ENCODE measurements at places on chromosomes 13 and 19. TPM values are rescaled to one million over a fixed set of nuclear protein-coding genes. Genes with fewer than 3 reads are reported as not detected.

DNA sequence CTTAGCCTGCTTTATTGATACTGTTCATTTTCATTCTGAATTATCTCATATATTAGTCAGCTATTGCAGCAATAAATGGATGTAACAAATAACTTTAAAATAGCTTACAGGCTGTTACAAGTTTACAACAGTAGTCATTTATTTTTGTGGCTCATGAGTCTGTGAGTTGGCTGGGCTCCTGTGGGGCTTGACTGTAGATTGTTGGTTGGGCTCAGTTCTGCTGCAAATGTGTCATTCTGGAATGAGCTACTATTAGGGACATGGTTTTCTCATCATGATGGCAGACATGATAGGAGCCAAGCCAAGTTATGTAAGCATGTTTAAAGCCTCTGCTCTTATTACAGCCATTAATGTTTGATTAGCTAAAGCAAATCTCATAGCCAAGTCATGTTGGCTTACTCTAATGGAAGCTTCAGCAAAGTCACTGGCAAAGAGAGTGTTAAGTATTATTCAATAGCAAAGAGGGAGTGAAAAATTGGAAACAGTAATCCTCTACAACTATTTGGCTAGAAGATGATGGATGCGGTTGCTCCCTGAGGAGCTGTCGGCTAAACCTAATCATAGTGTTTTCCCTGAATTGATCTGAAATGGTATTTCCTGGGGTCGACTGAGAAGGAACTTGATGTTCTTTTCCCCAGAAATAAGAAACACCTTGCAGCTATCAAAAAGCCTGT, 391.3 kb downstream of the TDRD3 start:
- no peak for DNase-seq

SIX5 gene
- total RNA-seq = 38.6 TPM

AP3D1 gene
- 142 TPM for total RNA-seq

DNA sequence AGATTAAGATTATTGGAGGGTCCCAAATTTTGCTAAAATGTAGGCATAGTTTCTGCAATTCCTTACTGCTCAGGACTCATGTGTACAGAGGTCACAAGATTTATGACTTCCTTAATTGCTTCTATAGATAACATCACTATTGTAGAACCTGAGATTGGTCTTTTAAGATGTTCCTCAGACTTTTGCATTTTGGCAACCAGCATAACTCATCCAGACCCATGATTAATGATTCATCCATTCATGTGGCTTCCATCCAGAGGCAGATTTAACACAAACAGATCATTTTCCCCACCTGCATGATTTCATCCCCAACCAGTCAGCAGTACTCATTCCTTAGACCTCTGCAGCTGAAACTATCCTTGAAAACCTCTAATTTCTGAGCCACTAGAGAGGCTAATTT, 34.5 kb upstream of the CEACAM8 start:
- DNase-seq = no peak

GRCh38 chr13:72244788-72245187, 377.8 kb upstream of the DACH1 start:
- no peak for DNase-seq

GRCh38 chr19:14218620-14219330, 12.8 kb upstream of the ADGRL1 start:
- DNase-seq = no peak

- no peak for DNase-seq
Measured at GRCh38 chr13:32409561-32410421, 18.1 kb downstream of the N4BP2L1 start.

DNA sequence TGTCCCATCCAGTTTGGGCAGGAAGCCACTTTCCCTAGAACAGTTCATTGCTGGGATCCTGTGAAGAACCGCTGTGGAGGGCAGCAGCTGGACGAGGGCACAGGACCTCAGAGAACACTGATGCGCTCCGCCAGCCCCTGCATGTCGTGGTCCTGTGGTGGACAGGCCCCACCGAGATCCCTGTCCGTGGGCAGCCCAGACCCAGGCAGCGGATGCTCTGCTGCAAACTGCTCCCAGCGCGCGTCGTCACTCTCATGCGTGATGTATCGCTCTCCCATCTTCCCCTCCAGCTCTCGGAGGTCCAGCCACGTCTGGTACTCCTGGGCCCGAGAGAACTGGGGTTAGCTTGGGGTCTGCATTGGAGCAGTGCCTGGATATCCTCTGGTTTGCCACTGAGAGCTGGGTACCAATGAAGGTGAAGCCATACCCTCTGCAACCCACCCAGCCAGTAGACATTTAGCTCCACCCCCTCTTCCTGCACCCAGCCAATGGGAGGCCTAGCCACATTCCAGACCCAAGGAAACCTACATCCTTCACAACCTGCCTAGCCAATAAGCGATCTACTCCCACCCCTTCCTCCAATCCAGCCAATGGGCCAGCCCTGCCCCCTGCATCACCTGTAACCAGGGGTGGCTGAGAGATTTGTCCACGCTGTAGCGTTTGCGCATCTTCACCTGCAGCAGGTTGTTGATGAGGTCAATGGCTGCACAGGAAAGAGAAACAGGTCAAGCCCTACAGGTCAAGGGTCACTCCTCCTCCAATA, 13.6 kb upstream of the DACT3 start:
- no peak for DNase-seq

PVR gene
- 20.4 TPM for total RNA-seq
